M059J (cell line): ENCODE measurements at places on chromosomes 6 and 20. TPM values are rescaled to one million over a fixed set of nuclear protein-coding genes. Genes with fewer than 3 reads are reported as not detected.

GRCh38 chr6:35048031-35048613 lies 93.0 kb downstream of the TCP11 start:
- DNase-seq, result no peak

DNA sequence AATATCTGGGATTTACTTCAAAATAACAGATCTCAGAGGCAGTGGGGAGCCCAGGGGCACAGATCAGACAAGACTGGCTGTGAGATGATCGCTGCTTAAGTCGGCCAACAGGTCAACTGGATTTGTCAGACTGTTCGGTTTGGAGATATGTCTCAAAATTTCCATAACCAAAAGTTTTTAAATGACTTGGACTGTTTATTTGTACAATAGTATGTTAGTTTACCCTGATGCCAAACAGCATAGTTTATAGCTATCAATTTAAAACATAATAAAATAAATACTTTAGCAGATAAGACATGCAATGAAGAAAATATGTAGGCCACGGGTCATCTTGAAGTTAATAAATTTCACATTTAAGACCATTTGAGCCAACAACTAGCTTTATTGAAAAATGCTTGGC lies 126.7 kb downstream of the IRF4 start:
- DNase-seq, result no peak

SS18L1 gene
- total RNA-seq, result 7.8 and 15.1 TPM in 2 replicates

- DNase-seq, result no peak
Observed at GRCh38 chr6:7045331-7045730, 62.4 kb upstream of the RREB1 start.

AAR2 gene
- 30.1 and 46.2 TPM in 2 replicates for total RNA-seq

SLC9A8 gene
- 6.0 and 9.0 TPM in 2 replicates for total RNA-seq

GRCh38 chr6:56556751-56557540 lies 85.7 kb downstream of the DST start:
- peak; percentile 22 for DNase-seq

GRCh38 chr20:63765902-63766301 lies 26.3 kb downstream of the SLC2A4RG start:
- DNase-seq, result no peak

GRCh38 chr6:68976260-68976659 lies 341.2 kb downstream of the ADGRB3 start:
- DNase-seq, result no peak

DNA sequence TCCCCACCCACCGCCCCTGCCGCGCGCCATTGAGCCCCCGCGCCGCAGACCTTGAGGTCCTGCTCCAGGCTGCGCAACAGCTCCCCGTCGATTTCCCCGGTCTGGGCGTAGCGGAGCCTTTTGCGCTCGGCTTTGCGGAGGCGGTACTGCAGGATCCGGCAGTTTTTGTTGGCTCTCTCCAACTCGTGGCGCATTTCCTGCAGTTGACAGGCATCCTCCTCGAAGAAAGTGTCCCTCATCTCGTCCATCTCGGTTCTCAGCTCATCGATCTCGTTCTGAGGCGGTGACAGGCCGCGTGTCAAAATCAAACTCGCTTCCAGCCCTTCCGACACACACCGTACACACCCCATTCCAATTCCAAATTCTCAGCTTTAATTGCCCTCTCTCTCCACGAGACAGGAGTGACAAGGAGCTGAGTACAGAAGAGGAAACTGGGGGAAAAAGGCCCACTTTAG lies 4.3 kb downstream of the MTCL3 start:
- no peak for DNase-seq

DNA sequence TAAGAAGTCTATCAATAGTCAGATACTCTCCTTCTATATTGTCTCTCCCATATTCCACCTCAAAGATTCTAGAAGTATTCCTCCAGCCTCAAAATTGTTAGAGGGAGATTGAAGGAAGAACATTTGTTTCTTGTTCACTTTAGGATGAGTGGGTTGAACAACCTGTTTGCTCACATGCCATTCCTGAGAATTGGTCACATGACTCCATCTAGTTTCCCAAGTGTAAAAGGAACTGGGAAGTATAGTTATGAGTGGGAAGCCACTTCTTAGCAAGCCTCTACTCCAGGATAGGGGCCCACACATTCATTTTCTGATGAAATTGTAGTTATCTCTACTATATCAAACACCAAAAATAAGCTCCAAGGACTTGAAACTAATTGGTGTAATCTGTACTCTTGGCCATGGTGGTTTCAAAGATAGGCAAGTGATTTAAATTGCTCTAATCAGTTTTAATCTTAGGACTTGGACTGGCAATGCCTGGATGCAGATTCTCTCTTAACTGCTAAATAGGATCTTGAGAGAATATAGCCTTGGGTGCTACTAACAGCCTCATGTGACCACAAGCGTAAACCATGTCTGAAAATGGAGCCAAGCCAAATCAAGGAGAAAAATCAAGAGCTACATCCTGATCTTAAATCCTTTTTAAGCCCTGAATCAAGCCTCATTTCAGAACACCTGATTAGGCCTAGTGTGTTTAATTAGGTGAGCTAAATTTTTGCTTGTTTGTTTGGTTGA lies 758.7 kb upstream of the MAN1A1 start:
- DNase-seq, result peak; percentile 18

DNA sequence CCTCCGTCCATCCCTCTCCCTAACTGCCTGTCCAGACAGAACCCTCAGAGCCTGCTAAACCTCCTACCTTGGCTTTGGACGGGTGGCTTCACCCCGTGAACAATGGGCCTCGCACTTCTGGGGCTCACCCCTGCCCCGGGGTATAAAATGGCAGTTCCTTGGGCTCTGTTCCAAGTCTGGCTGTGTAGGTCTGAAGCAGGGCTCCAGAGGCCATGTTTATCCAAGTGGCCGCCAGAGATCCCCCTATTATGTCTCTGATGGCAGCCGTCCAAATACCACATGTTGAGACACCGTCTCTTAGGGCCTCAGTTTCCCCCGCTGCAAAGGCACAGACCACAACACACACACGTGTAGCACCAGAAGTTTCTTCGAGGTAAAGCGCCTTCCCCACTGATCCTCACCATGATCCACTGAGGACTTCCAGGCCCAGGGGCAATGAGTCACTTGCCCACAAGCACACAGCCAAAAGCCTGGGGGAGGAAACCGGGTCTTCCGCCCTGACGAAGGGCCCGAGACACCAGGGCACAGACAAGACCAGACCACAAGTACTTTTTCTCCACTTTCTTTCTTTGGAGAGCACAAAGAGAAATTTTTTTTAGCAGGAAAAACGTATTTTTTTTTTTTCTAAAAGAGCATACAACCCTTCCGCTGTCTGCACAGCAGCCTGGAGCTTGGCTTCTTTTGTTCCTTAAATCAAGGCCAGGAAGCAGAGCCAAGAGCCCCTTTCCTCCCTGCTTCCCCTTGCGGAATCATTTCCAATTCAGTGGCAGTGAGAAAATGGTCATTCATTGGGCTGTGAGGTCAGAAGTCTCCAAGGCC lies 11.8 kb downstream of the CPNE5 start:
- peak; percentile 97 for DNase-seq

GRCh38 chr6:34531580-34532201 lies 24.4 kb downstream of the SPDEF start:
- DNase-seq, result no peak

GSTA2 gene
- 0.12 TPM in 1 of 2 replicates, not detected in the other for total RNA-seq

- DNase-seq, result no peak
Observed at GRCh38 chr6:167807200-167807599, 19.5 kb upstream of the AFDN start.

STX16 gene
- 8.4 and 24.6 TPM in 2 replicates for total RNA-seq

DNA sequence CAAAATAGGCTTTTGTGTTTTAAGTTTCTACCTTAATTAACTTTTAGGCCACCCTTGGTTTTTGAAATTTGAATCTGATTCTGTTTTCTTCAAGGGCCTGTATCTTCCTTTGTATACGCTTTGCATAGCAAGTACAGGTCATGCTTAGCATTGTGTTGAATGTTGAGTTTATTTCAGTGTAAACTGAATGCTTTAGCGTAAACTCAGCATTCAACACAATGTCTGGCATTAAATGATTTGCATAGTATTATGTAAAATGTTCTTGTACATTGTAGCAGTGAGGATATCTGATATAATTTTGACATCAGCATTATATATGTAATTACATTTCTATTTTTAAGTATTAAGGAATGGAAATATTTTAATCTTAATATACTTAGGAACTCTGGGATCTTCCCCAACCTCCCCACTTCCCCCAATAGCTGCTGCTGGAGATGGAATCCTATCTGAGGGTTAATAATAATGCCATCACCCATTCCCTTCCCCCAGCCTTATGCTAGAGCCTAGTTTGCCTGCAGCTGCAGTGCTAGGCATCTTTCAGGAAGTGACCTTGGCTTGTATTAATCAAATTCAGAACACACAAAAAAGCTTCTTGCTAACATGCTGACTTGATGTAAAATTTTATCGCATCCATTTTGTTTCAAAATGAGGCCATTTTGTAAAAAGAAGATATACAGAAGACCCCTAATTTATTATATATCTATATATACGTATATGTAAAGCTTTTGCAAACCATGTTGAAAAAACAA lies 73.1 kb downstream of the NCOA3 start:
- DNase-seq, result peak; percentile 45

DNA sequence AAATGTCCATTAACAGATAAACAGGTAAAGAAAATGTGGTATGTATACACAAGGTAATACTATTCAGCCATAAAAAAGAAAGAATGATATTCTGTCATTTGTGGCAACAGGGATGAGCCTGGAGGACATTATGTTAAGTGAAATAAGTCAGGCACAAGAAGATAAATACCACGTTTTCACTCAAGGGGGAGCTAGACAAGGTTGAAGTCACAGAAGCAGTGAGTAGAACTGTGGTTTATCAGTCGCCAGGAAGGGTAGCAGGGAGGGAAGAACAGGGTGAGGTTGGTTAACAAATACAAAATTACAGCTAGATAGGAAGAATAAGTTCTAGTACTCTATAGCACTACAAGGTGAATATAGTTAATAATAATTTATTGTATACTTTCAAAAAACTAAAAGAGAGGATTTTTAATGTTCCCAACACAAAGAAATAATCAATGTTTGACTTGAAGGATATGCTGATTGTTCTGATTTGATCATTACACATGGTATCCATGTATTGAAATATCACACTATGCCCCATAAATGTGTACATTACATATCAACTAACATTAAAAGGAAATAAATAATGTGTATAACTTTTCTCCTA lies 21.1 kb downstream of the RTN4IP1 start:
- DNase-seq, result peak; percentile 79

GRCh38 chr6:121434037-121434770 lies 1.2 kb upstream of the GJA1 start:
- peak; percentile 52 for DNase-seq

- no peak for DNase-seq
Observed at GRCh38 chr6:25332165-25332564, 53.0 kb downstream of the CARMIL1 start.

- DNase-seq, result no peak
Observed at GRCh38 chr20:9918348-9918747, 79.5 kb upstream of the PAK5 start.

DNA sequence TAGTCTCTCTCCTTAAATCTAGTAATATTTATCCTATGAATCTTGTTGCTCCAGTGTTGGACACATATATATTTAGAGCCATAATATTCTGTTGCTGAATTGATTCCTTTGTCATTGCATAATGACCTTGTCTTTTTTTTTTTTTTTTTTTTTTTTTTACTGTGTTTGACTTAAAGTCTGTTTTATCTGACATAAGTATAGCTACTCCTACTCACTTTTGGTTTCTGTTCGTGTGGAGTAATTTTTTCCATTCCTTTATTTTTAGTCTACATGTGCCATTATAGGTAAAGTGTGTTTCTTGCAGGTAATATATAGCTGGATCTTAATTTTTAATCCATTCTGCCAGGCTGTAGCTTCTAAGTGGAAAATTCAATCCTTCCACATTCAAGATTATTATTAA lies 166.5 kb downstream of the GMDS start:
- DNase-seq, result no peak

DNA sequence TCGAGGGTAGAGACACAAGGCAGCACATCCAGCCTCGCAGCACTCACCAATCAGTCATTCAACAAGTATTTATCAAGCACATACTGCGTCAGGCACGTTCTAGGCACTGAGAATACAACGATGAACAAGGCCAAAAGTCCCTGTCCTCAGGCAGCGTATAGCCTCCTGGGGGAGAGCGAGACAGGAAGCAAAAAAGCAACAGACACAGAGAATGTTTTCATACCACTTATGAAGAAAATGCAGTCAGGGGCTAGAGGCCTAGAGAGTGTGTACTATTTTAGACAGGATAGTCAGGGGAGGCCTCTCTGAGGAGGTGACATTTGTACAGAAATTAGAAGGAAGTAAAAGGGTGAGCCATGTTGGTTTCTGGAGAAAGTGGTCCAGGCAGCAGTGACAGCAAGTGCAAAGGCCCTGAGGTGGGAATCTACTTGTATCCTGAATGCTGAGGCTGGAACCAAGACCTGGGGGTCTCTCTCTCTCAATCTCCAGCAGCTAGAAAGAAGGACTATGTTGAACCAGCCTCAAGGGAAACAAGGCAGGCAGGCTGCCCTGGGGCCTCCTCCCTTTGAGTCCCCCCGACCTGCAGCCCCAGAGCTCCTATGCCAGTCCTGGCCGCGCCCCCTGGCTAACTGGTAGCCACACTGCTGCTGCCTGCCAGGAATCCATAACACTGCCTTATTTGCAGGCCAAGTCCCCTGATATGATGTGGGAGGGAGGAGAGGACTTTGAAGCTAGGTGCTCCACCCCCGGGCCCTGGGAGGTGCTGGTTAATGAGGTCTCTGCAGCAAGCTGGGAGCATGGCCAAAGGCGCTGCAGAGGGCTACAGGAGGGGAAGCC lies 151.2 kb downstream of the GRM4 start:
- DNase-seq, result no peak

COL12A1 gene
- 147 and 336 TPM in 2 replicates for total RNA-seq

DNA sequence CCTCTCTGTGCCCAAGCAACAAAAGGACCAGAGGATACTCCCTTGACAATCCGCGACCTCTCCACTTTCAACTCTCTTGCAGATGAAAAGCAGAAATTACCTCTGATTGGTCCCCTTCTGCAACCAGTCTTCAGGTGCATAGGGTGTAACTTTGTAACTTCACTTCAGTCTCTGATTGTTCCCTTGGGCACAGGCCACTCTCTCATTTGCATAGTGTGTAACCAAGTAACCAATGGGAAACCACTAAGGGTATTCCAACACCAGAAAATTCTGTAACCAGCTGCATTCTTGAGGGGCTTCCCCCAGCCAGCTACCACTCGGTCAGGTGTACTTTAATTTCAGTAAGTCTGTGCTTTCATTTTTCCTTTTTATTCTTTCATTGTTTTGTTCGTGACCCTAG lies 4.4 kb upstream of the RAET1L start:
- DNase-seq, result no peak
